ENCODE measurements at places on chromosomes 3 and 15. TPM values are rescaled to one million over a fixed set of nuclear protein-coding genes. Genes with fewer than 3 reads are reported as not detected.
A peak's percentile ranks its signal among the peaks of the same experiment; 100 is the strongest.

- peak; percentile 42 for DNase-seq
Observed at GRCh38 chr15:54374184-54374952, 396.1 kb downstream of the UNC13C start.

LRTM1 gene
- not detected for total RNA-seq

CFAP161 gene
- 0.69 TPM for total RNA-seq

- DNase-seq, result peak; percentile 90
Observed at GRCh38 chr3:171206283-171206682, 179.8 kb upstream of the SLC2A2 start.

DNA sequence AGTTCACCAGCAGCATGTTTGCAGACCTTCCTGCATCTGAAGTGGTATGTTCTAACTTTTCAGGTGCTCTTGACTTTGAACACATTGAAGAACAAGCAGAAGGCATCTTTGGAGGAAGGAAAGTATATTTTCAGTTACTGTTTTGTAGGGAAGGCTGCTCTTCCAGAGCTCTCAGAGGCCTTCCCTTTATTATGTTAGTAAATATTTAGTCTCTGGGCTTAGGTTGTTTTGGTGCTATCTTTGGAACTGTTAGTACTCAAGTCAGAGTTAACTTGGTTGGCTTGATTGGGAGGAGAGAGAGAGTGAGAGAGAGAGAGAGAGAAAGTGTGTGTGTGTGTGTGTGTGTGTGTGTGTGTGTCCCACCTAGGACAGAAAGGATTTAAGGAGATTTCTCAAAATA lies 188.2 kb downstream of the ITPR1 start:
- no peak for DNase-seq

SLC28A1 gene
- not detected for total RNA-seq

- peak; percentile 27 for DNase-seq
Observed at GRCh38 chr3:128309026-128309425, 155.7 kb downstream of the EEFSEC start.

- DNase-seq, result peak; percentile 69
Observed at GRCh38 chr3:181176601-181177000, 187.1 kb upstream of the DNAJC19 start.

P2RY14 gene
- not detected for total RNA-seq

MAP6D1 gene
- total RNA-seq, result 4.0 TPM

DNA sequence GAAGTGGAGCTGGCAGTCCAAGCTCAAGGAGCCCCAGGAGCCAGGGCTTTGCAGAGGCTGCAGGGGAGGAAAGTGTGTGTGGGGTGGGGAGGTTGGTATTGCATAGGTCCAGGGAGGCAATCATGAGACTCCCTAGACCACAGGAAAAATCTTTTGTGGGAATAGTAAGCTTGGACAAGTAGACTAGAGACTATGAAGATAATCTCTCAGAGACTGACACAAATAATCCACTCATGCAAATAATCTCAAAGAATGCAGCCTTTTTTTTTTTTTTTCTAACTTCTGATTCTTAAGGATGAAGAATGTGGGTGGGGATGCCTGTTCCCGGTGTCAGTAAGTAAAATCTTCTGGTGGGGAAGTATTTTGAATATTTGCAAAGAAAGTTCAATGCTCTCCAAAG lies 113.7 kb downstream of the GREM1 start:
- DNase-seq, result no peak

- peak; percentile 84 for DNase-seq
Observed at GRCh38 chr15:73822998-73823397, 50.4 kb upstream of the TBC1D21 start.

DNA sequence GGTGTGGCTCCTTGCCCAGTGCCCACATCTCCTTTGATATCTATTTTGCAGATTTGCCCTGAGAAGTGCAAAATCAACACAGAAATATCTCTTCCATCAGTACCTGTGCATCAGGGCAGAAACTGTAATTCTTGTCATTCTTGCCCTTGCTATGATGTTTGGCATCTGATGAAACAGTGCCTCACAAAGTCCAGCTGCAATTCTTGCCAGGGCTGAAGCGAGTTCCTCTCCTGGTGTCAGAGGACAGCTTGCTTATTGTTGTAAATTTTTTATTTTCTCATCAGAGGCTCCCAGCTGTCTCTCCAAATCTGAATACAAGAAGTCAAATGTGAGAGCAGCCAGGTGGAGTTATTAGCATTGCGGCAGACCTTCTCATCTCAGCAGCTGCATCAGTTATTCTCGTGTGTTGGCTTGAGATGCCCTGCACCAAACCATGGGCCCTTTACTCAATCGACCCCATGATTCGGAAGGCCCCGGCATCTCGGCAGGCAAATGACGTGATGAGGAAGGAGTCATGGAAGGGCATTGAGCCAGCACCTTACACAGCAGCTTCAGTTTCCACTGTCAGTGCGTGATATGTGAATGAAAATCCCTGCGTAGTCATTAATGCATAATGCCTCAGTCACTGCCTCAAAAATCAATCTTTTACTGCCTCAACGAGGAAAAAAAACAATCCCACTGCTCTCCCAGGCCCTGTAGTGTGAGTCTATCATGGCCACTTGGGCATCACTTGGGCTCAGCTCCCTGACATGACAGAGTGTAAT lies 93.4 kb downstream of the CCNL1 start:
- DNase-seq, result peak; percentile 34

DNA sequence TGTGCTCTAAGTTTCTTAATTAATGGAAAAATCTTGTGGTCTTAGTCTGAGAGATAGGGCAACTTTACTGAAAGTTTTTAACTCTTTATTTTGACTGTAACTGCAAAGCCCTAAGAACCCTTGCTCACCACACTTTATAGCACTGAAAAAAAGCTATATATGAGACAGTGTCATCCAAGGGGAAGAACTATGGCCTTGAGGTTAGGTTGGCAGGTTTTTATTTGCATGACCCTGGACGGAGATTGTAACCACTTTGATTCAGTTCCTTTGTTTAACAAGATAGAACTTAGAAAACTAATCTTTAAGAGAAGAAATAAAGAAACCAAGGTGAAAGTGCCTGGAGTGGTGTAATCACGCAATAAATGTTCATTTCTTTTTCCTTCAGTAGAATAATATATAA lies 30.6 kb upstream of the LYSMD4 start:
- DNase-seq, result no peak

DNA sequence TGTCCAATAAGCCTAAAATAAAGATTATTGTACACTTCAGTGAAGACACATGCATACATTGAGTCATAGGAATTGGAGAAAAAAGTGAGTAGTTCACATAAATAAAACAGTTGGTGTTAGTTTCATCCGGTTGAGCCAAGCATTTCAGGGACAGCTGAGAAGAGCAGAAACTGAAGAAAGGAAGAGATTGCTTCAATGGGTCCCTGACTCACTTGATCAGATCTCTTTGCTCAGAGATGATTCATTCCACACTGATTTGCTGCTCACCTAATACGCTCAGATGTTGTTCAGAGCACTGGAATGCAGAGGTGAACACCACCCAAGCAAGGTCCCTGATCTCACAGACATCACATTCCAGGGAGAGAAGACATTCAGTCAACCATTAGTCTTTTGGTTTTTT lies 93.7 kb downstream of the RAD18 start:
- no peak for DNase-seq

DNA sequence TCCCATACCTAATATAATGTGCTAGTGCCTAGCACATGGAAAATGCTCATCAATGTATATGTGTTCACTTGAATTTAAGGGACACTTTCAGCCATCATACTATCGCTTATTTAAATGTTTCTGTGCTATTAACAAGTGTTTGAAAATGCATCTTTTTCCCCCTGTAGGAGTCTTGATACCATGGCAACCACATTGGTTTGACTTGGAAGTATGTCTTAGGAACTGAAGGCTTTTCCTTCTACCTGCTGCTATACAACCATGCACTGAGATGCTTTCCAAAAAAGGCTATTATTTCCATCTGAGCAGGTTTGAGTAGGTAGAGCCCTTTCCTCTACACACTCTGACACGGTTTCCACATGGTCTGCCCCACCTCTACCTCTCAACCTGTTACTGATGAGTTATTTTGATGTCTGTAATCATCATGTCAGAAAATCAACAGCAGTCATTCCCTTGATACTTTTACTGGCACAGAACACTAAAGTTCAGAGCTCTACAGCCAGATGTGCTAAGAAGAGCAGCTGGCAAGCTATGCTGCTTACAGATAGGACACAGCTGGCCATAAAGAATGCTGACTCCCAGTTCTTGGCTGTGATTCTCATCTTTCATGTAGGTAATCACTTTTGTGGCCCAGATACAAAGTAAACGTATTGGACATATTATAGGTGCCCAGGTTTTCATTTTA lies 59.3 kb downstream of the RYR3 start:
- DNase-seq, result no peak

GRCh38 chr15:85555875-85556617 lies 175.6 kb downstream of the AKAP13 start:
- no peak for DNase-seq

SPINK8 gene
- total RNA-seq, result not detected

GRCh38 chr3:38655708-38656300 lies 6.3 kb upstream of the SCN5A start:
- peak; percentile 75 for DNase-seq

- DNase-seq, result peak; percentile 60
Observed at GRCh38 chr15:80673561-80674244, 21.4 kb upstream of the ABHD17C start.

VIPR1 gene
- 11.8 TPM for total RNA-seq

CALML4 gene
- 9.7 TPM for total RNA-seq

SMCO1 gene
- not detected for total RNA-seq

DNA sequence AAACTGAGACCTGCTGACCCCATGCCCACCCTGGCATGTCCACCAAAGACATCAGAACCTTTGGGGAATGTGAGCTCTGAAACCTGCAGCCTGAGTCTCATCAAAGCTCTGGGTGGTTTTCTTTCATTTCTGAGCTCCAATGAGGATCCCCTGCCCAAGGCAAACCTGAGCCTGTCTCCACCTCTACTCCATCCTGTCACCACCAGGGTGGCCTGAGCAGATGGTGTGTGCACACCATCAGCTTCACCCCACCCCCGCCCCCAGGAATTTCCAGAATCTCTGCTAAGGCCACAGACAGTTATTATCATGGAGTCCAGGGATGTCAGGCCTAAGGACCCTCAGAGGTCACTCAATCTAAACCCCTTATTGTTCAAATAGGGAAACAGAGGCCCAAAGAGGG lies 1.3 kb downstream of the XIRP1 start:
- peak; percentile 63 for DNase-seq

DNA sequence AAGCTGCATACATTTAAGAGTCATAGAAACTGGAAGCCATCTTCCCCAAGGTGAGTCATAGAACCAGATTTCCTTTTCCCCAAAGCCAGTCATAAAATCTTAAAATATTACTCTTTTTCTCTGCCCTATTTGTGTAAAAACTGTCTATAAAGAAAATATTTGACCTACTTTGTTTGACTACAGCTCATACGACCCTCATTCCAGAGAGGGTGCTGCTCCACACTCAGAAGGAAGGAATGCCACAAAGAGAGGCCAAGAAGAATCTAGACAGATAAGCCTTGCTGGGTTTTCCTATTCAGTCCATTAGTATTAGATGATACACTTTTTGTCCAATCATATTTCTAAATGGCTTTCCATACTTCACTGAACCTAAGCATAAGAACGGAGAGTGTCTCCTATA lies 671.6 kb upstream of the SGO1 start:
- DNase-seq, result no peak

DNA sequence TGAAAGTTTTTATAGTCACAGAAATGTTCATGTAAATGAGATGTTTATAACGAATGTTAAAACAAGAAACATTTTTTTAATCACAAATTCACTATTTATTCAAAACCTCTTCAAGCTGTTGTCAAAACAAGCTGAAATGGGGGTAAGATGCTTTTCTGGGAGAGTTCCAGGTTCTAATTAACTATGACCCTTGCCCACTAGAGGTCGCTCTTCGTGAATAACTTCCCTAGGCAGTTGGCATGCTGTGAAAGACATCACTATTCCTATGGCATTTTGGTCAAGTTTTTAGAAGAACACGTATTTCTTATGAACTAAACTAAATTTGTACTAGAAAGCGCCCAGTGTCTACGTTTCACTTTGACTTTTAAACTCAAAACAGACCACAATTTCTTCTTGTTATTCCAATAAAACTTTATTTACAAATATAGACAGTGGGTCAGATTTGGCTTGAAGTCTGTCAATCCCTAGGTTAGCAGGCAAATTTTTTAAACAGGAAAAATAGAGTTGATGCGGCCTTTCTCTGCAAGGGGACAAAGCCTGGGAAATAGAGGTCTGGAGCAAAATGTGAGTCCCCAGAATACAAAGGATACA lies 62.8 kb upstream of the CMTM8 start:
- peak; percentile 82 for DNase-seq

DNA sequence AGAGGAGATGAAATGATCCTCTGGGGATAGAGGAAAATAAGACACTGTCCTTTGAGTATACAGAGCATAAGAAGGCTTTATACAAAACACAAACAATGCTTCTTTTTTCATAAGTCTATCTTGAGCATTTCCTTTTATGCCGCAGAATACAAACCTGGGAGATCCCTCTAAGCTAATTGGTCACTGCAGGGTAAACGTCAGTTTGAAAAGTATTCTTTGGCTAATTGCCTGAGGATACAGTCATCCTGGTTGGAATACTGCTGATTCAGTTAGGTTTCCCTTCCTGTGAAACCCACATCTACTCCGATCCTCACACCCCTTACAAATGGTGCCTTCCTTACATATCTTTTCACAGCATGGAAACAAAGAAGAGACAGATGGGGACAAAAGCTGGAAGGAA lies 10.6 kb downstream of the WNT5A start:
- no peak for DNase-seq

DNA sequence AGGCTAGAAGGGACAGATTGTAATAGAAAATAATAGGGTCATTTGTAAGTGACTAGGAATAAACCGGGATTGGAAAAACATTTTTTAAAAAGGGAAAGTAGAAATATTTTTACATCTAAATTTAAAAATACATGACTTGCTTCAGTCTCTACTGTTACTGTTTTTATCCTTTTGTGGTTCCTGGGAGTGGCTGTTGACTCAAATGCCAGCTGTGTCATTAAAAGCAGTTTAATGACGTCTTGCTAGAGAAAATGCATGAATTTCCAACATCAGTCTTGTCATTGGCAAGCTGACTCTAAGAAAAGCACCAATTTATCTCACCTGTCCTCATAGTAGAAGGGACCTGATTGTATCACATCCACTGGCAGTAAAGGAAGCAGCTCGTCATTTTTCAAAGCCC lies 16.7 kb upstream of the LCMT2 start:
- no peak for DNase-seq

DNA sequence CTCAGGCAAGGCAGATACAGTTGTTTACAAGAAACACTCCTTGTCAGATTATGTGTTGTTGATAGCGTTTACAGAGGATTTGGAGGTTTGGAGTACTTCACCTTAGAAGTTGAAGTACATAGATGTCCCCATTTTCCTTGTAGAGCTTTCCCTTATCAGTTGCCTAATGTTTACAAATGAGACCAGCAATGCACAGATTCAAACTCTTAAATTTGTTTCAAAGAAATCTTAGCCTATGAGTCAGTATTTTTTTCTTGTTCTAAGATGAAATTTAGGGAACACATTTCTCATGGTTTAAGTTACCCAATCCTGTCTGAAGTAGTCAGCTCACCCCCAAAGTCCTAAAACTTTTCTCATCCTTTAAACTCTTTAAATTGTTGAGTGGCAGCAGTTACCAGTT lies 6.3 kb upstream of the EIF5A2 start:
- DNase-seq, result no peak

CYP1A1 gene
- not detected for total RNA-seq

- DNase-seq, result no peak
Observed at GRCh38 chr3:112013784-112014143, 15.0 kb downstream of the TAGLN3 start.

- no peak for DNase-seq
Observed at GRCh38 chr3:50008931-50009330, 69.0 kb downstream of the RBM6 start.

- no peak for DNase-seq
Observed at GRCh38 chr15:55676507-55676906, 66.4 kb downstream of the PRTG start.

- no peak for DNase-seq
Observed at GRCh38 chr15:83709241-83709640, 55.3 kb downstream of the ADAMTSL3 start.

Data from endodermal cell (in vitro differentiated cells).